ENCODE measurements at places on chromosomes 3 and 15.
A peak's percentile ranks its signal among the peaks of the same experiment; 100 is the strongest.

DNA sequence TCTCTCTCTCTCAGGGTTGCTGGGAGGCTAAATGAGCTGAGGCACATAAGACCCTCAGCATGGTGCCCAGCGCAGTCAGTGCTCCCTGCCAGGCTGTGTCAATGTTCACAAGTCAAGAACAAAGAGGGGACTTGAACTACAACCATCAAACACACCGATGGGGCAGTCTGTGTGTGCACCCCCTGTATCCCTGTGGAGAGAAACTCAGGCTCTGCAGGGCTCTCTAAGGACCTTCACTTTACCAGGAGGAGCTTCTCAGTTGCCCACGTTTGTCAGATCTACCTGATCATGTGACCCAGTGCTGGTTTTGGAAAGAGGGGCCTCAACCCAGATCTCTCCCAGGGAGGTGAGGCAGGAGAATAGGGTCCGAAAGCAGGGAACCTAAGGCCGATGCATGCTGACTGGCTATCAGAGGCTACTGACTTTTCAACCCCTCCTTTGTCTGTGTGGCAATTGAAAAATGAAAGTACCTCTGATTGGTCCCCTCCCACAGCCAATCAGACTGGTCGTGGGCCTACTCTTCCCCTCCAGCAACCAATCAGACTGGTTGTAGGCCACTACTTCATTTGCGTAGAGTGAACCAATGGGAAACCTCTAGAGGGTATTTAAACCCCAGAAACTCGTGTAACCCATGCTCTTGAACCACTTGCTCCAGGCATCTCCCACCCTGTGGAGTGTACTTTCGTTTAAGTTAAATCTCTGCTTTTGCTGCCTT is 34.0 kb downstream of the RHCG start:
- no peak for DNase-seq

DNA sequence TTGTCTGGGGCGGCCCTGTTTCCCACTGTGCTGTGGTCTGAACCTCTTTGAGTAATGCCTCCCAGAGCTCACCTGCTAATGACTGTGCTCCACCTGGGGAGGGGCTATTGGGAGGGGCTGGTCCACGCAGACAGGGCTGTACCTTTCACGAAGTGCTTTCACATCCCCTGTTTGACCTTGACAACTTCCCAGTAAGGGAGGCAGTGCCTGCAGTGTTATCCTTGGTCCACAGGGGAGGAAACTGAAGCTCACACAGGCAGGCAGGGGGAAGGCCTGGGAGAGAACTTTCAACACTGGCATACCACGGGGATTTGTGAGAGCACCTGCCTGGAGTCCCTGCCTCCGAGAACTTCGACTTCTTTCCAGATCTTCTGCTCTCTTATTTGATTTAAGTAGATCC is 91.2 kb downstream of the CACNA1D start:
- DNase-seq = no peak

DNA sequence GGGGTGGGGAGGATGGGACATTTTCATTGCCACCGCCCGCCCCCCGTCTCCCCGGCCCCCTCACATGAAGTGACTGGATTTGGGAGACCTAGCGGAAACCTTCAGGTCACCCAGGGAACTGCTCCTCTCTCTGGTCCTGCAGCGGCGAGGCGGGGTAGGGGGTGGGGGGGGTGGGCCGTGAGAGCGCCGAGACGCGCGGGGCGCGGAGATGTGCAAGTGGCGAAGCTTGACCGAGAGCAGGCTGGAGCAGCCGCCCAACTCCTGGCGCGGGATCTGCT is 712 bp upstream of the MME start:
- DNase-seq = no peak

DNA sequence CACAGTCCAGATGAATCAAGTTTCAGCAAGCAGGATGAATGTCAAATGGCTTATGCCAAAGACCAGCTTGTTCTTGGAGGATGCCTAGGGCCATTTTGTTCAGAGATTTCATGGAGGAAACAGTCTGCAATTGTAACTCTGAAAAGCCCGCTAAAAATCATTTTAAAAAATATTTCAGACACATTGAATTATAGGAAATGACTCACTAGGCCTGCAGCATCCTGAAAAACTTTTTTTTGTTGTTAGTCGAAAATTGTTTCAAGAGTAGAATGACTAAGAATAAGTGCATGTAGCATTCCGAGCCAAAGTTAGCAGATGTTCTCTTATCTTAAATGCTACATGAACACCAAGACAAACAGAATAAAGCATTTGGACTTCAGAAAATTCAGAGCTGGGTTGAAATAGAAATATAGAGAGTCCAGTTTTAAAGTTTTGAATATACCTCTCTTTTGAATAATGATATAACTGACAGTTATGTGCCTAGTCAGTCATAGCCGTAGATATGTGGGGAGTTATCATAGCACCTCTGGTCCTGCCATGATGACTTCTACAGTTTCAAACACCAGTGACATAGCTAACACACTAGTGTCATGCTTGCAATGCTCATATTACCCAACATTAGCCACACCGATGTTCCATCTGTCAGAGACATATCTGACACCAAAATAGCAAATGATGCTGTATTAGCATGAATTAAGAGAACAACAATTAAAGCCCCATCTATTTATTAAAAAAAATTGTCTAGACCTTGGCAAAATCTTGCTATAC is 1462.8 kb upstream of the GBE1 start:
- DNase-seq = no peak

GRCh38 chr3:113124256-113124830 is 87.0 kb upstream of the BOC start:
- DNase-seq = no peak

GRCh38 chr3:32686713-32687112 is 1.7 kb downstream of the CNOT10 start:
- no peak for DNase-seq

DNA sequence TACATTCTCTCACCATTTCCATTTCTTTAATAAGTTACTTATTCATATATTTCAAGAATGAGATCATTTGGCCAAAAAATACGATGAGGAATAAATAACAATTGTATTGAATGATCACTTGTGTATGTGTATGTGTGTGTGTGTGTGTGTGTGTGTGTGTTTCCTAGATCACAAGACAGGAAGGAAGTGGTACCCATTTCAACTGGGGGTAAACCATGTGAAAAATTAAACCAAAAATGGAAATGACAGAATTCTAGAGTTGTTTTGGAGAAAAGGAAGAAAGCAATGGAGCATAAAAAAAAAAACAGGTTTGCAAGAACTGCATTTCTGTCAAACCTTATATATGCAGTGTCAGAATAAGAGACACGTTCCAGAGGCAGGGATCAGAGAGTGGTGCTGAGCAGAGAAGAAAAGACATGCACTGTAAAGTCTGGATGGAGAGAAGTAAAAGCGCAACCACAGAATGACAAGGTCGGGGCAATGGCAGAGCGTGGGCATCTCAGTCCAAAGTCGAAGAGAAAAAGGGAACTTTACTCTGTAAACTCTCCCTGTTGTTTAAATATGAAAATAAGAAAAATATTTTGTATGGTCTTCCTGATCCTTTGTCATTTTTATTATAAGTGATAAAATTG is 75.5 kb downstream of the PEX5L start:
- no peak for DNase-seq

GRCh38 chr15:94615688-94616087 is 384.3 kb downstream of the MCTP2 start:
- no peak for DNase-seq

GRCh38 chr3:171181907-171182690 is 155.6 kb upstream of the SLC2A2 start:
- DNase-seq = no peak

DNA sequence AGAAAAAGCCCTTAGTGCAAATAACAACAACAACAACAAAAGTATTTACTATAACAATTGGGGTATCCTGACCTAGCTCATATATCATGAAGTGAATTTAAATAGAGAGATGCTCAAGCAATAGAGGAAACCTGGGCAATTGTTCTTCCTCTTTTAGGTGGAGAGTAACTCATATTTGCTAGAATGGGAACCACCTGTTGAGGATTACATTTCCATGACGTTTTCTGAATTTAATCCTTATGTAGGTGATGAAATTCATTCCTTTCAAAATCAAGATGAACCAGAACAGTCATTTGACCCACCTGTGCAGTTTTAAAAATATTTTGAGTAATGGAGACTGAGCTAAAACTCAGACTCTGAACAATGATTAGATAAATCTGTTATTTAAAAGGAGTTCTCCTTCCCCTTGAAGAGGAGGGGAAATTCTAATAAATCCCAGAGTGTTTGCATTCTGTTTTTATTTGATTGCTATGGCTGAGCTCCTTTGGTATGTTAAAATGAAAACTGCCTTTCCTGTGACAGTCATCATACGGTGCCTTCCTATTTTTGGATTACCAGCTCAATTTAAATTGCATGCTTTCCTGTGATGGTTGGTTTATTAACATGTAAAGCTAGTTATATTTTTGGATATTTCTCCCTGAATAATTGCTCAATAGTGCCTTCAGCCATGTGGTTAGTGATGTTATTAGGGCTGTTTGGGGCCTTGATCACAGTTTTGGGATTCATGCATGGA is 24.3 kb downstream of the VPS8 start:
- DNase-seq = no peak

DNA sequence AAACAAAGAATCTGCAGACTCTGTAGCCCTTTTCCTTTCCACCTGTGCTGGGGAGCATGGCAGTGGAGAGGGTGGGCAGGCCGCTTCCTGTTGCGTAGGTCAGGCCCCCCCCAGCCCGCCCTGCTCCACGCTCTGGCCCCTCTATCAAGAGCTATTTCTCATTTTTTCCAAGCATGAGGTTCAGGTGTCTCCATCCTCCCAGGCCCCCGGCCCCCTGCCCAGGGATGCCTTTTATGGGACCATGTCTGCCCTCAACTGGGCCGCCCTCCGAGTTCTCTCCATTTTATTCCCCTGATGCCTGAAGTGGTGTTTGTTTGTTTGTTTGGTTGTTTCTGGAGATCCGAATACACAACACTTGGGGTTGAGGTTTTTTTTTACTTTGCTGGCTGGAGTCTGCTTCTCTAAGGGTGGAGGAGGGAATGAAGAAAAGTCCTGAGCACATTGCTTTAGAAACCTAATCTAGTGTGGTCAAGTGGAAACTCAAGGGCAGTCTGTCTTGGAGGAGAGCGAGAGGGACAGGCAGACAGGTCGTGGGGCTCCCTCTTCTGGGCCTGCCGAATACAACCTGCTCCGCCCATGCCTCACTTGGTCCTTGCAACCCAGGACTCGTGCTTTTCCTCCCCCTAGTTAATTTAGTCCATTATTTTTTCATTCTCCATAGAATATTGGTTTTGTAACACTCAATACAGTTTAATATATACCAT is 176.5 kb upstream of the LYSMD4 start:
- peak; percentile 52 for DNase-seq

DNA sequence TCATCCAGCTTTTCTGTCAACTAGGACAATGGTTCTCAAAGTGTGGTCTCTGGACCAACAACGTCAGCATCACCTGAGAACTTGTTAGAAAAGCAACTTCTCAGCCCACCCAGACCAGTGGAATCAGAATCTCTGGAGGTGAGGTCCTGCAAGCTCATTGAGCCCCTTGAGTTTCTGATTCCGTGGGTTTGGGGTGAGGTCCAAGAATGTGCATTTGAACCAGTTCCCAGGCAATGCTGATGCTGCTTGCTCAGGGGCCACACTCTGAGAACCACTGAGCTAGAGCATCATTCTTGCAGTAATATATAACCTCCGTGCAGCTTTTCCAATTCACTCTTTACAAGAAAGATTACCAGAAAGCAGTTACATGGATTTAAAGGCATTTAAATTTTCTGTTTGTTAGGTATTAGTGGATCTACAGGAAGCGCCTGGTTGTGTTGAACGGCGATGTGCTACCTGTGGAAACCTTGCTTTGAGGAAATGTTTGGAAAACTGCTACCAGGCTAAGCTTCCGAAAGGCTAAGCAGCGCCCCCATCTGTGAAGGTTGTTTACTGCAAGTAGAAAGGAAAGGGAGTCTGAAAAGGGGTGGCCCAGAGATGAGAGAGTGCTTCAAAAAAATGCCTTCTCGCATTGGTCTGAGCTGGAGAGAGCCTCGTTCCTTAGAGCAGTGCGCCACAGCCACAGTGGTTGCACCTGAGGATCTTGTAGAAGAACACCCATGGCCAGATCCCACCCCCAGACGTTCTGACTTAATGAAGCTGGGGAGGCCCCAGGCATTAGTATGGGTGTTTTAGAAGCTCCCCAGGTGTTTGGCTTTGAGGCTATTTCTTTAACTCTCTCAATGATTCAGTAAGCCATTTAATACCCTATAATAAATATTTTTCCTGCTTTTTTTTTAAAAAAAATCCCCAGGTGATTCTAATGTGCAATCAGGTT is 50.0 kb downstream of the RLBP1 start:
- peak; percentile 72 for DNase-seq

GRCh38 chr3:43638594-43639447 is 17.0 kb upstream of the ANO10 start:
- DNase-seq = no peak

GRCh38 chr3:196700801-196701200 is 11.2 kb downstream of the CEP19 start:
- DNase-seq = no peak

- DNase-seq = no peak
Measured at GRCh38 chr3:55884491-55885285, 397.6 kb upstream of the WNT5A start.

GRCh38 chr3:45252826-45253225 is 26.7 kb upstream of the TMEM158 start:
- no peak for DNase-seq

DNA sequence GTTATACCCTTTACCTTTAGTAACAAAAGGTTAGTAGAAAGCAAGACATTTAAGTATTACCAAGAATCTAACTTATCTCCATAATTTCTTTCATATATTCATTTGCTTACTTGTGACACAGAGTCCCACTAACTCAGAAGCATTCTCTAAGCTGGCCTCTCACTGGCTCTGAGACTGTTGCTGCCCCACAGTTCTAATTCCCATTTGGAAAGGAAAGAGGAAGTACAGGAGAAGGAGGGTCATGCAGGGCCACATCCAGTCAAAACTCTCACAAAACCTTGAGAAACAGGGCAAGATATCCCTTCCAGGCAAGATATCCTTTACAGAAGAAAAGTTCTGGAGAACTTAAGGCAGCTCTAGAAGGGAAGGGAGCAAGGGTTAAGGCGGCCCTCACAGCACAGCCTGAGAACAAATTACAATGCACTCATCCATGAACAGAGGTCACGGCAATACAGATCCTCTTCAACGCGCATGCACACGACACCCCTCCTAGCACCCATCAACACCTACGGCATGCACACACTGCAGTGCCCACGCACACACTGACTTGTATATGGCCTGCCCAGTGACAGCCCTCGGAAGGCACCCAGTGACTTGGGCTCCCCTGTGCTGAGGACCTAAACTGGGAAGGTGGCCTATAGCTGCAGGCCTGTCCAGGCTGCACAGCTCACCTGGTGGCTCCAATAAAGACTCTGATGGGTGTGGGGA is 13.0 kb upstream of the MYO5C start:
- no peak for DNase-seq

DNA sequence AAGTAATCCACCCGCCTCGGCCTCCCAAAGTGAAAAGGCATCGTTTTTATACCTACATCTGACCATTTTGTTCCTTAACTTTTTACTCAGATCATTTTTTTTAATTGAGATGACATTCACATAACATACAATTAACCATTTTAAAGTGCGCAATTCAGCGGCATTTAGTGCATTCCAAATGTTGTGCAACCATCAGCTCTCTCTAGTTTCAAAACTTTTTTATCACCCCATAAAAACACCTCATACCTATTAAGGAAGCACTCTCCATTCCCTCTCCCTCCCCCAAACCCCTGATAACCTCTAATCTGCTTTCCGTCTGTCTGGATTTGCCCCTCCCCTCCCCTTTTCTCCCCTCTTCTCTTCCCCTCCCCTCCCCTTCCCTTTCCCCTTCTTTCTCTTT is 310.1 kb downstream of the UACA start:
- no peak for DNase-seq

- DNase-seq = no peak
Measured at GRCh38 chr15:59867086-59867855, 136.8 kb upstream of the FOXB1 start.

GRCh38 chr3:179432021-179432420 is 19.2 kb downstream of the GNB4 start:
- no peak for DNase-seq

GRCh38 chr15:85785887-85786780 is 8.6 kb downstream of the KLHL25 start:
- DNase-seq = no peak

All from HuH-7 (cell line).